AML-193 (cell line): ENCODE measurements at places on chromosomes 3 and 15.

- DNase-seq = no peak
Observed at GRCh38 chr15:66925721-66926120, 139.7 kb upstream of the SMAD3 start.

DNA sequence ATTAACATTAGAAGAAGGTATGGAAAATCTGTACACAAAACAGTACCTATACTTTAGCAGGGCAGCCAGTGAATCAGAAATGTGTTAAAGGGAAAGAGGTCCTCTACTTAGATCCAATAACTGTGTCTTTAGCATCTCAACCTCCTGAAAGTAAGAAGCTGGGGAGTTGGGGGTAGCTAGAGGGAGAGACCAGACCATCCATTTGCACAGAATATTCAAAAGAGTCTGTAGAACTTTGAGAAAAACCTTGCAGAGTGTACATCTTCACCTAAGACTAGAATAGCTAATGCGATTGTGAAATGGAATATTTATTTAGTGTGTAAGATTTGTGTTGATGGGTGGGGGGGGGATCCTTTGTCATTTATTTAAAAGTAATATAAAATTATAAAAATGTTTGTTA, 124.8 kb downstream of the RBPMS2 start:
- DNase-seq = no peak

DNA sequence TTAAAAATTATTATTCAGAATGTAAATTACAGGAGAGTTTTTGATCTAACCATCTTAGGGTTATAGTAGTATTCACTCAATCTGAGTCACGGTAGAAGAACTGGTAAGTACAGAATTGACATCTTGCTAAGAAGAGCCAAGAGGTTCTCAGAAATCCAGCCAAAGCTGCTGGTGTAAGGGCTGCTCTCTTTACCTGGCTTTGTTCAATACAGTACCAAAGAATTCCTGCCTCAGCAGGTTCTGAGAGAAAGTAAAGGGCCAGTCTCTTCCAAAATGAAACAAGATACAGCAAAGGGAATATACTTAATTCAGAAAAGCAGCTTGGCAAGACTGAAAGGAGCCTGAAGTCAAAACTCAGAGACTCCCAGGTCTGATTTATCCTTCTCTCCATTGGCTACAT, 193.1 kb downstream of the TNIK start:
- no peak for DNase-seq

DNA sequence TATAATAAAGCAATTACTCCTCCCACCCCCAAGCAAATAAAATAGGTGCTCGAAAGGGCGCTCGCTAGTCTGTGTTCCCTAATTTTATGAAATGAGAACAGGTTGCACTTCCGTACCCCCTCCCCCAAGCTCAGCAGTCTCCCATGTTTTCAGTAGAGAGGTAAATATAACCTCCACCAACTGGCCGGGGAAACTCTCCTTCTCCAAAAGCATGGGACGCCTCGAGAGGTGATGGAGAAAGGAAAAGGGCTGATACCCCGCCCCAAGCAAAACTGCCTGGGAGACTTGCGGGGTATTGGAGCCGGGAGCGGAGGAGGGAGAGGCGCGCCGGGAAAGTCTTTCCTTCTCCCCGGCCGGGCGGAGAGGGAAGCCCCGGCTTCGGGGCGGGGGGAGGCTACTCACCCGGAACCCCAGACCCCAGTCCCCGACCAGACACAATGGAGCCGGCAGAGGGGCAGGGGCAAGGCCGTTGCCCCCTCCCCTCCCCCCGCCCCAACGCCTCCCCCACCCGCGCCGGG, 605 bp downstream of the DCUN1D1 start:
- peak; percentile 52 for DNase-seq

GRCh38 chr3:148903022-148903442, 37.9 kb downstream of the CPA3 start:
- DNase-seq = no peak

DNA sequence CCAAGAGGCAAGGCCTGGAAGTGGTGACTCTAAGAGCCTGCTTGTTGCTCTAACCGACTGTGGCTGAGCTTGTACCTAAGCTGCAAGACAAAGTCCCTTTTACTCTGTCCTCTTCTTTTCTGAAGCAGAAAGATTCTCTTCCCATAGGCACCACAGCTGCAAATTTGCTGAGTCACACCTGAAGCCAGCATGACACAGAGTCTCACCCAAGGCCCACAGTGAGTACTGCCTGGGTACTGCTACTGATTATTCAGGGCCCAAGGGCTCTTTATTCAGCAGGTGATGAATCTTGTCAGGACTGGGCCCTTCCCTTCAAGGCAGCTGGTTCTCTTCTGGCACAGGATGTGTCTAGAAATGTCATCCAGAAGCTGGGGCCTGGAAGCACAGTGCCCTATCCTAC, 18.9 kb upstream of the TIGIT start:
- DNase-seq = no peak

GRCh38 chr3:14406766-14407165, 4.4 kb downstream of the SLC6A6 start:
- no peak for DNase-seq

- DNase-seq = no peak
Observed at GRCh38 chr3:158773166-158773565, 28.7 kb upstream of the MFSD1 start.

DNA sequence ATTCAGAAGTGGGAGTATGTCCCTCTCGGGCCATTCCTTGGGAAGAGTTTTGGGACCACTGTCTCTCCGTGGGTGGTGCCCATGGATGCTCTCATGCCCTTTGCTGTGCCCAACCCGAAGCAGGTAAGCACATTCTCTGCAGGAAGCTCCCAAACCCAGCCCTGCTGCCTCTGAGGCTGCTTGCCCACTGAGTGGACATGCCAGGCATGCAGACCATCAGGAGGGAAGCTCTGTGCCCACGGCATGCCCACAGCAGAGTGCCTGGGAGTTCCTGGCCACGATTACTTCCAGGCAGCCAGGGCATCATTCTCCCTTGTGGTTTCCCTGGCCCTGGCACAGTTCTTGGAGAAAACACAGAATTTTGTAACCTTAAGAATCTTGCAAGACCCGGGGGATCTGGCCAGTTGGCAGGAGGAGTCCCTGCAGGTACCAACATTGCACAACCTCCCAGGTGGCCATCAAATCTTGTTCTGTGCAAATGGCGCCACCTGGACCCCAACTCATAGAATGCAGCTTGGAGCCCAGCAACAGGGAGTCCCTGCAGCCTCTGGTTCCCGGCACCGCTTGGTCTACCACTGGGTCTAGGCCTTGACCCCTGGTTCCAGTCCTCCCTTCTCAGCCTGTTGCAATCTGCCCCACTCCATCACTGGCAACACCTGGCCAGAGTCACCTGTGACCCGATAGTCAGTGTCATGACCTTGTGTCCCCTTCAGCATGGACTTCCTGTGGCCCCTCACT, 20.4 kb downstream of the FAH start:
- peak; percentile 28 for DNase-seq

GRCh38 chr3:95655363-95655986, 1158.9 kb upstream of the EPHA6 start:
- no peak for DNase-seq

DNA sequence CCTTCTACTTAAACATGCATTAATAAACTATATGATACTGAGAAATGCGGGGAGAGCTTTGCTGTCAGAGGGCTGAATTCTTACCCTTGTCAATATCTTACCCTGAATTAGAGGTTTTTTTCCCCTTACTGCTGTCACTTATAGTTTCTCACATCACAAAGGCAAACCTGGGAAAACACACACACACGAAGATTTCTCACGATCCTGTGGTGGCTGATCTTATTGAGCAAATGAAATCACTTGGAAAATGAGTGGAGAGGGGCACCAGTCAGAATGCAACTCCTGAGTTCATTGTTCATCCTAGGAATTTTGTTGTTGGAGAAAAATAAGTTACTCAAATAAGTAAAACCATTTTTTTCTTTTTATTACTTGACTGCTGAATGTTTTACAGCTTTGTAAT, 673.6 kb downstream of the EDEM1 start:
- no peak for DNase-seq

GRCh38 chr3:56823421-56823926, 21.7 kb upstream of the ARHGEF3 start:
- no peak for DNase-seq
